Esophagus squamous epithelium (tissue), 5 donors: ENCODE measurements at places on chromosomes 5 and 9.

GRCh38 chr5:158384535-158385481 lies 525.9 kb upstream of the CLINT1 start:
- DNase-seq = no peak

DNA sequence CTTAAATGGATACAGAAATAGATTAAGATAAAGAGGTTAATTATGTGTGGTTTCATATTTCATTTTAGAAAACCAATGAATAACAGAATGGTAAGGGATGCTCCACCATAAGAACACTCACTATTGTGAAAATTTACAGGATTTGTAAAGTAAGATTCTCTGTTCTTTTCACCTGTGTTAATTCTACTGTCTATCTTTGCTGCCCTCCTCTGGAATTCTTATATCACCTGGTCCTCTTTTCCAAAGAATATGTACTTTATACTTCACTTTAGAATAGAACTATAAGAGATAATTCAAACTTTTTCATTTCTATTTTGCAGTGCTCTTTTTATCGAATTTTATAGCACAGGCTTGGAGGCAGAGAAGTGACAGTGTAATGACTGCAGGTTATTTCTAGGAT lies 213.4 kb downstream of the LURAP1L start:
- DNase-seq = no peak

GRCh38 chr9:76608575-76609273 lies 149.7 kb downstream of the GCNT1 start:
- no peak for DNase-seq

GRCh38 chr9:14326264-14326826 lies 12.4 kb upstream of the NFIB start:
- DNase-seq = no peak

DNA sequence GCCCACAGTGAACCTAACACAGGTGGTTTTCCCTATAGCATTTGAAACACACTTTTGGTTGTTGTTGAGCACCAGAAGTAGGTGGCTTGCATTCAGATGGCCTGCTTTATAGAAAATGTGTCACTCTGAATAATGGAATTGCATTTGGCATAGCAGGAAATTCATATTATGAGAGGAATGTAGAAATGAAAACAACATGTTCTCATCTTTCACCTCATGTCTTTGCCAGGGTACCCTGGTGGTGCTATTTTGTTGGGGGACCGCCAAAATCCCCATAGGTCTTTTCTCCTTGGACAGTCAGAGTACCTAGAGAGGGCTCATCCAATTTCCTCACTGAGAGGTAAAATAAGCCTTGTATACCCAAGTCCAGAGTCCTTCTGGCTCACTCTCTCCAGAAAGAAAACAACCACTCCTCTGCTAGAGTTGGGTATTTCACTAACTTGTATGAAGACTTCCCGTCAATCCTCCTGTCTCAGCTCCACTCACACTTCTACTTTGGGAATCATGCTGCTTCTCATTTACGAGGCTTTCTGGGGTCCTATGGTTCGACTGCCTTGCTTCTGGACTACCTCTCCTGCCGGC lies 67.4 kb downstream of the MRPS27 start:
- no peak for DNase-seq

- DNase-seq = no peak
These were observed 3.4 kb downstream of the DOLK start for GRCh38 chr9:128943832-128944620.
